Activated CD4-positive, CD25-positive, alpha-beta regulatory T cell treated with anti-CD3 and anti-CD28 coated beads, Interleukin-2, amount 50 U/mL, for 16 hours (primary cell): ENCODE measurements at places on chromosomes 6 and 20.

GRCh38 chr6:69663215-69663614 lies 133.6 kb downstream of the LMBRD1 start:
- DNase-seq, result no peak

DNA sequence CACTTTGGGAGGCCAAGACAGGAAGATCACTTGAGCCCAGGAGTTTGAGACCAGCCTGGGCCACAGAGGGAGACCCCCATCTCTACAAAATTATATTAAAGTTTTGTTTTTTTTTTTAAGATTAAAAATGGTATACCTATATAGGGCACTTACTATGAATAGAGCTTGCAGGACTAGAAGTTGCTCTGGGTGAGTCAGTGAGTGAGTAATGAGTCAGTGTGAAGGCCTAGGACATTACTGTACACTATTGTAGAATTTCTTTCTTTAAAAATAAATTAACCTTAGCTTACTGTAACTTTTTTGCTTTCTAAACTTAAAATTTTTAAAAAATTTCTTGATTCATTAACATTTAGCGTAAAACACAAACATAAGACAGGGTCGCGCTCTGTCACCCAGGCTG lies 29.7 kb downstream of the STK35 start:
- no peak for DNase-seq

DNA sequence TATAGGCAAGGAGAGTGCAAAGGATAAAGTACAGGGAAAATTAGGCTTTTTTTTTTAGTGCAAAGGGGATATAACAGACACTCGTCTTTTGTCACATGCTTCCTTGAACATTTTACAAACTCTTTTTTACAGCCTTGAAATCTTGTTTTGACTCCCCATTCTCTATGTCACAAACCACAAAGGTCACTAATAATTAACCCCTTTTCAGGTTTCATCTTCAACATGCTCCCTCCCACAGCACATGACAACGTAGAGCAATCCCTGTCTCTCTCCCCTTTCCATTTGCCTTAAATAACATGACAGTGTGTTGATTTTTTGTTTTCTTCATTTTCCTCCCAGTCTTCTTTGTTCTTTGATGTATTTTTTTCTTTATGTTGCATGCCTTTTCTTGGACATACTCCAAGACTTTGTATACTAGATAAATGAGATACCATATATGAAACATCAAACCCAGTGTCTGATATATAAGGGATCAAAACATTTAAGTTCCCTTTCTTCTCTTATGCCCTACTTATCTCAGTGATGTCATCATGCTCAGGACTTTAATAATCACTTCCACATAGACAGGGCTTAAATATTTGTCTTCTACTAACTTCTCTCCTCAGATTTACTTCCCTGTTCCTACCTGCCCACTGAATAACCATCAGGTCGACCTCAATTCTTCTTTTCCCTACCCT lies 378.7 kb upstream of the HSF2 start:
- no peak for DNase-seq

DNA sequence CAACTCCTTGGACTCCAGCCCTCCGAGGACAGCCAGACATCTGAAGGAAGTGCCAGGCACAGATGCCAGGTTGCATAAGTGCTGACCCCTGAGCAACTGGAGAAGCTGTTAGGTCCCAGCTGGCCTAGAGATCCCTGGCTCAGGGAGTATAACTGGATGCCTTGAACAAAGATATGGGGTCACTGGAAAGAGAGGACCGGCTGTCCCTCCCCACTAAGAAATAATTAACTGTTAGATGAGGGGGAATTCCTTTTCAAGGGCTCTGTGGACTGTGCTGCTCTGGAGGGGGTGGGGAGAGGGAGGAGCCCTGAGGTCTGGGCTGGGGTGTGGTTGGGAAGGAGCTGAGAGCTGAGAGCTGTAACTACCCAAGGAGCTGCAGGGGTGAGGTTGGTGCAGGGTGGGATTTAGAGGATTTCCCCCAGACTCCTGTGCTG lies 39.6 kb downstream of the HLA-F start:
- DNase-seq, result no peak

- DNase-seq, result no peak
Observed at GRCh38 chr6:1395941-1396908, 6.8 kb downstream of the FOXF2 start.

DNA sequence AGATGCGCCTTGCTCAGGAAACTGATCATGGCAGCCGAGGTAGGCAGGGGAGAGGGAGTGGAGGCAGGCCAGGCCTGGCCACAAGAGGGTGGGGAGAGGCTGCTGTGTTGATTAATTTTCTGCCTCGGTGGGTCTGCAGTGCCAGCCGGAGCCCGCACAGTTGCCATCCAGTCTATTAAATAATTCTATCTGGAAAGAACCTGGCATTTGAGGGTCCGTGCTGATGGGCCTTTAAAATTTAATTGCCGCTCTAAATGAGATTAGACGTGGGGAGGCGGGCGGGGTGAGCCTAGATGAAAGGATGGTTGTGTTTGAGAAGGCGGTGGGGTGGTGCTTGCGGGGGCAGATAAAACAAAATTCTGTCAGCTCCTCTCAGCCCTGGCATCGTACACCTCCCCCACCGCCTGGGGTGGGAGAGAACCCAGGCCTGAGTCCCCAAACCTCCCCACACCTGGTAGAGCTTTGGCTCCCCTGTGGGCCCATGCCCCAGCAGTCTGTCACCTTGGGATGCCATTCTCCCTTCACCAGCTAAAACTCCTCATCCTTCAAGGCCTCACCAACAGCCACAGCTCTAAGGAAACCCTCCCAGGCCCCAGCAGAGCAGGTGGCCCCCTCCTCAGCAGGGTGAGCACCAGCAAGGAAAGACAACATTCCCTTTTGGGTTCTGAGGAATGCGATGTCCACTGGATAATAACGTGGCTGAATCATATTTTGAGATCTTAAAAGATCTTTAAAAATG lies 167.3 kb downstream of the GRM4 start:
- DNase-seq, result no peak

- no peak for DNase-seq
Observed at GRCh38 chr6:108568551-108569305, 8.0 kb downstream of the FOXO3 start.

DNA sequence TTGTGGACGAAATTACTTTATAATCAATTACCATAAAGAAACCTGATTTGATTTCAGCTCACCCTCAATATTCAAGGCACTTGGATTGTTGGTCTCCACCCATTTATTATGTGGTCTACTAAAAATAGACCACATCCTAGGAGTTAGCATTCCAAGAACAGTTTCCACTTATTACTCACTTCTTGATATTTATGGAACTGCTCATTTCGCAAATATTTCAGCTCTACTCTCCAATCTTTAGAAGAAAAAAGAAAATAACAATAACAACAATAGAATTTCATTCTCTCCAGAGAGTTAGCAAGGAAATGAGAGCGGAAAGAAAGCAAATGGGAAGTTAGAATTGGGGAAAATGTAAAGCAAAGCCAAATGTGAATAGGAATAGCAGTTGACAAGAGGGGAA lies 26.2 kb upstream of the HDAC2 start:
- DNase-seq, result no peak

DNA sequence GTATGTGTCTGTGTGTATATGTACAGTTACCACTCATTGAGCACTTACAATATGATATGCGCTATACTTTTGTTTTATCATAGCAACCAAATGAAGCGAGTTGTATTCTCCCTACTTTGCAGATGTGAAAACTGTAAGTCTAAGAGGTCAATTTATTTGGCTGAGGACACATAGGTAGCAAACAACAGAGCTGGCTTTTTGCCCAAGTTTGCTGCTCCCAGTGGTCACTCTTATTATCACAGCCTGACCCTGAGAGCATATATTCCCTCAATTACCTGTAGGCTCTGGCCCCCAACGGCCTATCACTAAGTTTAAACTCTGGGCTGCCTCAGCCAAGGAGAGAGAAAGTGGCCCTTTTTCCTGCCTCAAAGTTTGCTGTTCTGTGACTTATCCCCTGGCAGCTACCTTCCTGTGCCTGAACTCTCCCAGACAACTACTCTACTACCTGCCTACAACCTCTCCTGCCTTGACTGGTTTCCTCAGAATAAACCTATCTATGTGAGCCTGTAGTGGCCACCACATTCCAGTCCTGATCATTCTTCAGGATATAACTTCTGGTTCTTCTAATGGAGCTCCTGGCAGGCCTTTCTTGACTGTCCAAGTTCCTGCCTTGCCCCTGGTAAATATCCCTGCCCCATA lies 221.8 kb downstream of the FRK start:
- no peak for DNase-seq

DNA sequence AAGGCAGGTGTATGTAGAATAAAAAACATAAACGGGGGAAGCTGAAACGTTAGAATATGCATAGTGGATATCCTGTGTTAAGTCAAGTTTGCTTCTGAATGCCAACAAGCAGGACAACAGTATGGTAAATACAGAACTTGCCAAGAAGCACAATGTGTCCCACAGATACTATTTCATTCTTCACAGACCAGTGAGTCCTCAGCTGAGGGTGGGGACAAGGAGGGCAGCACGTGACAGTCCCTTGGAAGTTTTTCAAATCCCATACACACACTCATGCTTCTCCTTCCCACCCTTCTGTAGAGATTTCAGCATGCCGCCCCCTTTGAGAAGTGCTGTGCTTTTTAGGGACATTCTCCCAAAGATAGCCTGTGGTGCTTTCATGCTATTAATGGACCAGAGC lies 268.5 kb upstream of the ECI2 start:
- no peak for DNase-seq

DNA sequence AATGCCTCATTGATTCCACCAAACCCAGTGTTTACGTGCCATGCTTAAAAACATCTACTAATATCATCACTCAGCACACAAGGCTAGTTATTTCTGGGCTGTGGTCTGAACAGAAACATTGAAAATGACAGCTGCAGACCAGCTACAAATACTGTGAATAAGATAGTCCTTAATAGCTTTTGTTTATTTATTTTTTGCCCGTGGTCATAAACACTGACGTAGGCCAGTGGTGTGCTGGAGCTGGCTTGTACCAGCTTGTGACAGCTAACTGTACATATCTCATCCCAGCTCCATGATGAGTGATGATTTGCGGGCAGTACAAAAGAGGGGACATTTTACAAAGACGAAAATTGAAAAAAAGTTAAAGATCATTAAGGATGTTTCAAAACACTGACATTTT lies 1057.0 kb downstream of the EPHA7 start:
- DNase-seq, result no peak

DNA sequence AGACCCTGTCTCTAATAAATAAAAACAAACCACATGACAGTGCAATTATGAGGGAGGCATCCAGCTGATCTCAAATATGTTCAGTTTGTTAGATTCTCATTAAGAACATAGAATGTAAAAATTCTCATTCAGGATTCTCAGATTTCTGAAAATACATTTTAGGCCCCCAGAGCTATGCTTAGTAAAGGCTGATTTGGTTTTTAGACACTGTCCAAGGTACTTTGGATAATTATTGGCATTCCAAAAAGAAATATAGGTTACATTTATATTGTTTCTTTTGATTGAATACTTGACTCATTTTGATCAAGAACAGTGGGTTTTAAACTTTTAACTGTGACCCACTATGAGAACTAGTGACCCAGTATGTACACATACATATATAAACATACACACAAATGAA lies 55.5 kb downstream of the ANKRD6 start:
- DNase-seq, result no peak

DNA sequence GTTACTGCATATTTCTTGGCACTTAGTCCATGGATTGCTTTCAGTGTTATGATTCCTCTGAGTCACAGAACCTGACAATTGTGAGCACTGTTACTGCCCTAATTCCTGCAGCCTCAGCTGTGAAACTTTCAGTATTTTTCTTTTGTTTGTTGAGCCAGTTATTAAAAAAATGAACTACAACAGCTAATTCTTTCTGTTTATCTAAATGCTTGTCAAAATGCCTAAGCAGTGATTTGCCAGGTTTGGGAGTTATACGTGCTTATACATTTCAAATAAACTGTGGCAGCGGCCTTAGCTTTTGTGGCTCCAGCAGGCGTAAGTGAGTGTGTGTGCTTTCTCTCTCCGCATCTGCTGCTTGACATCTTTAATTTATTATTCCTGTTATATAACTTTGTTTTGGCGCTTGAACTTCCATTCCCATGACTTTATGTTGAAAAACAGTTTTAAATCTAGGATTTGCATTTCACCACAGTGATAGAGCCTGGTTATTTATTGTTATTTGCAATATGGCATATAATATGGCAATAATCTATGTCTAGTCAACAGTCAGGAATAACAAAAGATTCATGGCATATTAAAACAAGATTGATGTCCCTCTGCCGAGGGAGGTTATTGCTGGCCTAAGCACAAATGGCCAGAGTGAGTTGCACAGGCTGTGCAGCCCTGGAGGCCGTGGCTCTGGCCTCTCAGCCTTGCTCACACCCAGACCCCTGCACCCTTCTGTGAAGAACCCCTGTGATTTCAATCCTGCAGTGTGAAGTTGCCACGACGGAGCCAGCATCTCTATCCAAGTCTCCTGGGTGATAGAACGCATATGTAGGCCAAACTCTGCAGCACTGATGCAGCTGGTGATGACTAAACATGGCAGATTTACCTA lies 303.4 kb downstream of the THBS2 start:
- no peak for DNase-seq
